Colonic mucosa (tissue), 4 donors: ENCODE measurements at places on chromosomes 6 and 20. TPM values are rescaled to one million over a fixed set of nuclear protein-coding genes. Genes with fewer than 3 reads are reported as not detected.
A peak's percentile ranks its signal among the peaks of the same experiment; 100 is the strongest.

DNA sequence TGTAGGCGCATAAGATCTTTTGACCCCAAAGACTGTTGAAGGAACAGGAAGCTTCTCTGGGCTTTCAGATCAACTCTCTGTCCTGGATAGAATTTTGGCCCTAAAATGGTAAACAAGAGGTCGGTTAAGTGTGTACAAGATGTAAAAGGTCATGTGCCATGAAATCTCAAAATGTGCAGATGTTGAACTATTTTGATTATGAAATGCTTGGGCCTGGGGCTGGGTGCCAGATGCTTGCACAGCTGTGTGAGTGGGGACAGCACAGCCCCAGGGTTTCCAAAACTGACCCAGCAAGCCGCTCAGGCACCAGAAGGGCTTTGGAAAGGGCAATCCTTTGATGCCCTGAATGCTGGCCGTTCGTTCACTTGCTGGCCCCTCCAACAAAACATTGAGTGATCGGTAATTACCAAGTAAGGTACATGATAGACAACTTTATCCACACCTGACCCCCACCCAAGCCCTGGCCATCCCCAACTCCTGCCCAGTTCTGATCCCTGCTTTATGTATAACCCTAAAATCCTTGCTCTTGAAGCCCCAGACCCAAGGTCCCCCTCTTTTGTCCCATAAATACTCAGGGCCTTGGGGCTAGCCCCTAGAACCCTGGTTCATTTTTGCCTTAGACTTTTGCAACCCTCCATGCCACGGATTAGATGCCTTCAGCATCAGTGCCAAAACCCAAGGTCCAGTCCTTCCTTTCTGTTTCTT, 1.9 kb downstream of the TMEM239 start:
- H3K27ac ChIP-seq: no peak overlapping the region
- H3K27me3 ChIP-seq: peaks cover 27% of the 10 kb centered on the region
- H3K36me3 ChIP-seq: no peaks in the 10 kb centered on the region

- no peaks in the 10 kb centered on the region for H3K27me3 ChIP-seq
- H3K4me1 ChIP-seq: peaks cover 38% of the 10 kb centered on the region
- peak overlapping the region; percentile 77 for H3K27ac ChIP-seq
- DNase-seq: peak; percentile 27
Measured at GRCh38 chr20:36463212-36464061, 77.9 kb upstream of the MYL9 start.

DNA sequence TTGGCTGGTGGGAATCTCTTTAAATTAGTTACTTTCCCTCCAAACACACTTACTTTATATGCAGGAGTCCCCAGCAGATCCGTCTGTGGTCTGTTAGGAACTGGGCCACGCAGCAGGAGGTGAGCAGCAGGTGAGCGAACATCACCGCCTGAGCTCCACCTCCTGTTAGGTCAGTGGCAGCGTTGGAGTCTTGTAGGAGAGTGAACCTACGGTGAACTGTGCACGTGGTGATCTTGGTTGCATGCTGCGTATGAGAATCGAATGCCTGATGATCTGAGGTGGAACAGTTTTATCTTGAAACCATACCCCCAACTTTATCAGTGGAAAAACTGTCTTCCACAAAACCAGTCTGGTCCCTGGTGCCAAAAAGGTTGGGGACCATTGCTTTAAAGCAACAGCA, 5.0 kb downstream of the SERPINB6 start:
- H3K36me3 ChIP-seq: no peaks in the 10 kb centered on the region
- peaks cover 5% of the 10 kb centered on the region for H3K4me1 ChIP-seq
- no peaks in the 10 kb centered on the region for H3K27me3 ChIP-seq
- H3K27ac ChIP-seq: no peak overlapping the region

DNA sequence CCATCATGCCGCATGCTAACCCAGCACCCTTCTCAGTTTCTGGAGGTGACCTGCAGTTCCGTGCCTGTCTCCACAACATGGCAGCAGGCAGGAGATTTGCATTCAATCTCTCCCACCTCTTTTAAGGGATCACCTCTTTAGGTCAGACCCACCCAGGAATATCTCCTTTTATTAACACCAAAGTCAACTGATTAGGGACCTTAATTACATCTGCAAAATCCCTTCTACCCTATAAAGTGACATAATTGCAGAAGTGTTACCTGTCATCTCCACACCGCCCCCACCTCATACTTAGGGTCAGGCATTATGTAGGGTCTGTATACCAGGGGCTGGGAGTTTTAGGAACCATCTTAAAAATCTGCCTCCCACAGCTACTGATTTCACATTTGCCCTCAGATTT, 267.5 kb downstream of the TMEM242 start:
- no peaks in the 10 kb centered on the region for H3K4me1 ChIP-seq
- H3K4me3 ChIP-seq: no peak overlapping the region
- H3K27ac ChIP-seq: no peak overlapping the region

GRCh38 chr20:18739751-18740166, 73.8 kb upstream of the SCP2D1 start:
- no peak overlapping the region for H3K27ac ChIP-seq
- DNase-seq: peak; percentile 42
- no peak overlapping the region for H3K4me3 ChIP-seq
- no peaks in the 10 kb centered on the region for H3K36me3 ChIP-seq

GRCh38 chr20:24360531-24360930, 108.9 kb upstream of the SYNDIG1 start:
- no peaks in the 10 kb centered on the region for H3K36me3 ChIP-seq
- H3K4me3 ChIP-seq: no peak overlapping the region
- H3K27ac ChIP-seq: no peak overlapping the region
- no peak for DNase-seq
- no peaks in the 10 kb centered on the region for H3K4me1 ChIP-seq

Gene DACT2
- total RNA-seq: 2.0 TPM

Gene KHDC1L
- total RNA-seq: not detected

Gene LAMA4
- 15.8 TPM for total RNA-seq
